ENCODE measurements at places on chromosomes 3 and 15.

- no peak for DNase-seq
Measured at GRCh38 chr15:64066451-64066850, 20.2 kb upstream of the DAPK2 start.

DNA sequence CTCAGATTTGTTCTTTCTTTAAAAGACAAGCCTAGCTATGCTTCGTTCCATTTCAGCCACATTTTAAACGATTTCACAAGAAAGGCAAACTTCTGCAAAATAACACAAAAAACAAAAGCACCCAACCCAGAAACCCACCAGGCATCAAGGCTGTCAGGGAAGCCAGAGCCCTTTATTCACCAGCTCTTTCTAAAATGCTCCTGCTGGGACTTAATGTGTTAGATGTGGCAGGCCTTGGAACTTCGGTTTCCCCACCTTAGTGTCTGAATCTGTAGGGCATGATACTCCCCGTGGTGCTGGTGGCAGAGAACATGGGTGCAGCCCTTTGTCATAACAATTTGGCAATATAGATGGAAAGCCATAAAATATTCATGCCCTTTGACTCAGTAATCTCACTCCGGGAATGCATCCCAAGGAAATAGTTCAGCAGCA lies 56.8 kb upstream of the LCTL start:
- DNase-seq: no peak

GRCh38 chr3:64732576-64732975 lies 44.8 kb upstream of the ADAMTS9 start:
- peak; percentile 33 for DNase-seq

- no peak for DNase-seq
Measured at GRCh38 chr3:153885359-153885758, 235.8 kb upstream of the ARHGEF26 start.

- DNase-seq: no peak
Measured at GRCh38 chr3:131329774-131330173, 51.8 kb upstream of the NUDT16 start.

DNA sequence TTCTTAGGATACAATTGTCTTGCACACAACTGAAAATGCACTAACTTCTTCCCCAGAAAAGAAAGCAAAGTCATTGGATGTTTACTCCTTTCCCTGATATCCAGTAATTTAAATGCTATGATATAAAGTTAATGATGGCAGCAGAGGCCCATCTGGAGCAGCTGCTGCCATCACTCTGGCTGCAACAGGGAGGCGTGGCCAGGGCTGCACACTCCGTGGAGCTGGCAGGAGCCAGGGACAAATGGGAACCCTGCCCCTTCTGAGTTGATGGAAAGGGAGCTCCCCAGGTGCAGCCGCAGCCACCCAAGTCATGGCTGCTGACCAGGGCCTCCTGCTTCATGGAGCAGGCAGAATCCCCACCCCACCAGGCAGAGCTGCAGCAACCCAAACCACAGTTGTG lies 72.6 kb upstream of the ALDH1A3 start:
- DNase-seq: no peak

DNA sequence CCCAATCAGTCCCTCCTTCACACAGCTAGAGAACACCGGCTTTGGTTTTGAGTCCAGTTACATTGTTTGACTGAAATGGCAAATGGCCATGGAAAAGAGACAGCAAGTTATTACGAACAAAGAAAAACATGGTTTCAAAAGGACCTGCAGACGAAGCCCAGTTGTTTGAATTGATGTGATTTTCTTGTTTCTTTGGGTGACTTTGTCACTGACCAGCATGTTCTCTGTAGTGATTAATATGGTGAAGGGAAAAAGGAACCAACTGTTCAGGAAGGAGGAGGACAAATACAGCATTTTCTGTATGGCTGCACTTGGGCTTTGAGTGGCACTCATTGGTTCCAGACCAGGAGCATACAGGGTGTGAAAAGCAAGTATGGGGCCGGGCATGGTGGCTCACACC lies 217.4 kb upstream of the TPM1 start:
- DNase-seq: no peak

- DNase-seq: peak; percentile 97
Measured at GRCh38 chr3:196287440-196288140, at the start of gene PCYT1A. Gene PCYT1A (minus strand): TSS chr3:196287726. CDS start chr3:196270531, 17,195 bp downstream.

DNA sequence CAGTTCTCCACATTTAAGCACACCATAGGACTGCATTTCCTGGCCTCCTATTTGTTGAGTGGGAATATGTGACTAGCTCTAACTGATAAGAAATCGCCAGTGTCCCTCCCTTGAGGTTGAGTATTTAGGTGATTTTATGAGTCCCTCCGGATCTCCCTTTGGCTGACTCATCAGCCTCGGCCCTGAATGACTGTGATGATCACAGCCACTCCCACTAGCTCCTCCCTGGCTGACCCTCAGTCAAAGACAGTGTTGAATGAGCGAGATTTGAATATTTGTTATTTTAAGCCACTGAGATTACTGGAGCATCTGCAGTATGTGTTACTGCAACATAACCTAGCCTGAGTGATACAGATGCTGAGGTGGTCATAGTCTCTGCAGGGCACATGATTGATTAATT lies 515.3 kb downstream of the EPHB1 start:
- no peak for DNase-seq

GRCh38 chr15:66126031-66126441 lies 127.5 kb downstream of the MEGF11 start:
- DNase-seq: no peak

DNA sequence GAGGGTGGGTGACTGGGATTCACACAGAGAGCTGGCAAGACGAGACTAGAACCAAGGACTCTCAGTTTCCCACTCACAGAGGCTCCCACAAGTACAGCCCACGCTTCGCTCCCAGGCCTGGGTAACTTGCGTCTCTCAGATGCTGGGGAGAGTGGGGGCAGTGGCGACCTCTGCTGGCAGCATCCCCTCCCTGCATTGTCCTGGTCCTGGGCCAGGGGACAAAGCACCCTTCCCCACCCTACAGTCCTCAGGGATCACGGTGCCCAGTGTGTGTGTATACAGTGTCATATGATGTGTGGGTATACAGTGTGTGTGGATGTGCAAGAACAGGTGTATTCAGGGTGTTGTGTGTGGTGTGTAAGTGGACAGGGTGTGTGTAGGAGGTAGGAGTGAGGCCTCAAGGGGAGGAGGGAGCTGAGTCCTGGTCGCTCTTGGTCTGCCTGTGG lies 12.8 kb downstream of the VILL start:
- DNase-seq: peak; percentile 76
